Activated T-helper 2 cell treated with anti-CD3 and anti-CD28 coated beads, Interferon-gamma antibody, Interleukin-2, Interleukin-4, amounts not matched to agents 10 μg/mL and 5 μg/mL and 100 μg/mL, durations not matched to agents 14 hours and 24 hours and 36 hours (primary cell): ENCODE measurements at places on chromosomes 1 and 21. TPM values are rescaled to one million over a fixed set of nuclear protein-coding genes. Genes with fewer than 3 reads are reported as not detected.

IQGAP3 gene
- total RNA-seq: 16.1 and 16.8 TPM in 2 replicates

ETV3 gene
- total RNA-seq: 240 TPM in 2 replicates

TNNT2 gene
- not detected in 2 replicates for total RNA-seq

TMEM82 gene
- not detected in 2 replicates for total RNA-seq

SH2D5 gene
- 0.05 and 0.16 TPM in 2 replicates for total RNA-seq

C1orf87 gene
- not detected in 2 replicates for total RNA-seq

C1QTNF12 gene
- 3.5 and 3.7 TPM in 2 replicates for total RNA-seq

C8A gene
- total RNA-seq: not detected in 2 replicates

GJC2 gene
- total RNA-seq: 0.52 and 0.55 TPM in 2 replicates

CD52 gene
- 237 and 243 TPM in 2 replicates for total RNA-seq

- H3K4me1 ChIP-seq: peaks cover 33% of the 10 kb centered on the region
- no peaks in the 10 kb centered on the region for H3K27me3 ChIP-seq
- H3K4me3 ChIP-seq: no peak overlapping the region
- peaks cover 30% of the 10 kb centered on the region for H3K36me3 ChIP-seq
- no peak overlapping the region for H3K27ac ChIP-seq
Observed at GRCh38 chr1:156766298-156767100, 836 bp upstream of the PRCC start.

DNA sequence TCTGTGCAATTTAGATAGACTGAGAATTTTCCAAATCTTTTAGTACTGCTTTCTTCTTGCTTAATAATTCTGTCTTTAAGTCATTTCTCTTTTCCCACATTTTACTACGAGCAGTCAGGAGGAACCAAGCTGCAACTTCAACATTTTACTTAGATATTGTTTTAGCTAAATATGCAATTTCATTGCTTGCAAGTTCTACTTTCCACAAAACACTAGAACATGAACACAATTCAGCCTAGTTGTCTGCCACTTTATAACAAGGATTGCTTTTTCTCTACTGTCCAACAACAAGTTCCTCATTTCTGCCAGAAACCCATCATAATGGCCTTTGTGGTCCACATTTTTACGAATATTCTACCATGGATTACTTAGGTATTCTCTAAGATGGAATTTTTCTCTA is 36.6 kb downstream of the SORT1 start:
- H3K27me3 ChIP-seq: peaks cover 41% of the 10 kb centered on the region
- H3K4me1 ChIP-seq: no peaks in the 10 kb centered on the region
- DNase-seq: no peak
- H3K36me3 ChIP-seq: no peaks in the 10 kb centered on the region
- no peak overlapping the region for H3K27ac ChIP-seq

GRCh38 chr1:179269071-179269470 is 24.5 kb upstream of the SOAT1 start:
- H3K4me1 ChIP-seq: no peaks in the 10 kb centered on the region
- no peak overlapping the region for H3K4me3 ChIP-seq
- H3K27me3 ChIP-seq: peaks cover 7% of the 10 kb centered on the region
- H3K27ac ChIP-seq: no peak overlapping the region
- DNase-seq: no peak

DNA sequence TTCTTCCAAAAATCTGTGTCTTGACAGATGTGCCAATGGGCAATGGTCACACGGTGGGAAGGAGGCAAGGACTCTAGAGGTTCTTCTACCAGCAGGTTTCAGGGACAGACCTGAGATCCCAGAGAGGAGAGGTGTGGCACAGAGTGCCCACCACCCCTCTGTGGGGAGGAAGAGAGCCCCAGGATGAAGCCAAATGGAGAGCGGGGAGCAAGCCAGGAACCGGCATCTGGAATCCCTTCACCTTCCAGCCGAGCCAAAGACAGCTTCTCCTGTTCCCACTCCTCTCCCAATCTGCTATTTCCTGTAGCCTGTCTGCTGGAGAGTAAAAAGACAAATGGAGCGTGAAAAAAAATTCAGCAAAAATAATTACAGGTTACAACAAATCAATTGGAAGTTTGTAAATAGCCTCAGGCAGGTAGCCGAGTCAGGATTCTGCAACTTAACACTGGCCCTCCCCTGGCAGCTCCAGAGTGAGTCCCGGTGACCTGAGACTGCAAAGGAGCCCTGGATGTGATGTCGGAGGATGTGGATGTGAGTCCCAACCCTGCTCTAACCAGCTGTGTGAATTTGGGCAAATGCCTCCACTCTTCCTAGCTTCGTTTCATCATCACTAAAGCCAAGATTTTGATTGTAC is 45.4 kb upstream of the LRRN2 start:
- H3K4me3 ChIP-seq: no peak overlapping the region
- DNase-seq: no peak
- peaks cover 3% of the 10 kb centered on the region for H3K4me1 ChIP-seq
- H3K27me3 ChIP-seq: peaks cover 31% of the 10 kb centered on the region
- H3K27ac ChIP-seq: no peak overlapping the region

DNA sequence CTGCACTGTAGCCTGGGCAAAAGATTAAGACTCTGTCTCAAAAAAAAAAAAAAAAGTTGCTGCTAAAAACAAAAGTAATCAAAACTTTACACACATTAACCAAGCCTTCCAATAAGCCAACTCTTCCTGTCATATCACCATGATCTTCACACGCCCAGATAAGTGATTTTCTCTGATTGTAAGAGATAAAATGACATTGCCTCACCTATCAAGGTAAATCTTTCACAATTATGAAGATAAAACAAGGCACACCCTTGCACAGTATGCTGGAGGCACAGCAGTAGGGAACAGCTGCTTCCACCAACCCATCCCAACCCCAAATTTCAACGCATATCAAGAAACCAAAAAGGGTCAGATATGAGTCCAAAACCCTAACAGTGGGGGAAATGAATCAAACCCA is 8.8 kb upstream of the TIAM1 start:
- H3K4me1 ChIP-seq: peaks cover 42% of the 10 kb centered on the region
- DNase-seq: no peak
- peaks cover 6% of the 10 kb centered on the region for H3K27me3 ChIP-seq
- peak overlapping the region; percentile 76 for H3K27ac ChIP-seq
- H3K4me3 ChIP-seq: no peak overlapping the region

- peak; percentile 24 for DNase-seq
- H3K27ac ChIP-seq: peak overlapping the region; percentile 67
- peaks cover 17% of the 10 kb centered on the region for H3K36me3 ChIP-seq
- no peaks in the 10 kb centered on the region for H3K27me3 ChIP-seq
- H3K4me1 ChIP-seq: peaks cover 58% of the 10 kb centered on the region
- peak overlapping the region; percentile 14 for H3K4me3 ChIP-seq
Observed at GRCh38 chr1:92990828-92991227, 29.6 kb upstream of the DIPK1A start.

- peak overlapping the region; percentile 2 for H3K27ac ChIP-seq
- H3K4me3 ChIP-seq: no peak overlapping the region
- no peaks in the 10 kb centered on the region for H3K36me3 ChIP-seq
- no peak for DNase-seq
- H3K4me1 ChIP-seq: peaks cover 28% of the 10 kb centered on the region
- H3K27me3 ChIP-seq: peaks cover 25% of the 10 kb centered on the region
Observed at GRCh38 chr1:39633422-39633821, 6.0 kb downstream of the HEYL start.
